NCI-H1105 (cell line): ENCODE measurements at places on chromosomes 1 and 21.

DNA sequence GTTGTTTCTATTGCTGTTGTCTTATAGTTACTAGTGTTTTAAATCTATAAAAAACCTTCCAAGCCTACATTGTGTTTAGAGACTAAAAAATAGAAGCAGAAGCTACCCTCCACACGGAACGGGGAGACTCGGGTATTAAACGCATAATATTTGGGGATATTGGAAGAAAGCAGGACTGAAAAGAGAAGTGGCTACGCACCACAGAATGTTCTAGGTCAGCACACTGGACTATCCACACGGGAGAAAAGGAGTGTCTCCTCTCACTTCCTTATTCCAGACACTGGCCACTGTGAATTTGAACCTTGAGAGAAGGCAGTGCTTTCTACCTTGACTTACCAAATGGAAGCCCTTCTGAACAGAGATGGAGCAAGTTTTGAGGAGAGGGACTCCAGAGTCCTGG is 1.0 kb upstream of the OR10J4 start:
- DNase-seq: no peak

DNA sequence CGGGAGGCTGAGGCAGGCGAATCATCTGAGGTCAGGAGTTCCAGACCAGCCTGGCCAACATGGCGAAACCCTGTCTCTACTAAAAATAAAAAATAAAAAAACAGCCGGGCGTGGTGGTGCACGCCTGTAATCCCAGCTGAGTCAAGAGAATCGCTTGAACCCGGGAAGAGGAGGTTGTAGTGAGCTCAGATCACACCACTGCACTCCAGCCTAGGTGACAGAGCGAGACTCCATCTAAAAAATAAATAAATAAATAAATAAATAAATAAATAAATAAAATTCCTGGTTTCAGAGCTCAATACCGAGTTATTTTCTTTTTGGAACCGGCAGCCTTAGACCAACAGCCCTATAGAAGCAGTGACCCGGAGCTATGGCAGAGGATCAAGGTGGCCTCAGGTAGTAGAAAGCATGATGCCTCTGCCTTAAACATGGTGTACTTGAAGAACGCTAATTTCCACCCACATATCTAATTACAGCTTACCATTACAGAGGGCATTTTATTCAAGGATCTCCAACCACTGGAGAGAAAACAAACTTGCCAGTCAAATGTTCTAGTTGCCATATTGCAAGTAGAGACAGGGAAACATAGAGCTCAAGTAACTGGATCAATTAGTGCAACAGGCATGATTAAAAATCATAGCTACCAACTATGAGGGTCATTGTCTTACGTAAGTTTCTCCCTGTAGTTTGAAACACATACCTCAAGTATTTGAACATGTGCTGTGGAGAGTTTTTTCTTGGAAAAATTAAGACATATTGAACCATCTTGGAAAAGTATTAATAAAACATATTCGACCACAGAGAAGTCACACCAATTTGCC is 2.0 kb upstream of the ENAH start:
- DNase-seq: peak; percentile 10

DNA sequence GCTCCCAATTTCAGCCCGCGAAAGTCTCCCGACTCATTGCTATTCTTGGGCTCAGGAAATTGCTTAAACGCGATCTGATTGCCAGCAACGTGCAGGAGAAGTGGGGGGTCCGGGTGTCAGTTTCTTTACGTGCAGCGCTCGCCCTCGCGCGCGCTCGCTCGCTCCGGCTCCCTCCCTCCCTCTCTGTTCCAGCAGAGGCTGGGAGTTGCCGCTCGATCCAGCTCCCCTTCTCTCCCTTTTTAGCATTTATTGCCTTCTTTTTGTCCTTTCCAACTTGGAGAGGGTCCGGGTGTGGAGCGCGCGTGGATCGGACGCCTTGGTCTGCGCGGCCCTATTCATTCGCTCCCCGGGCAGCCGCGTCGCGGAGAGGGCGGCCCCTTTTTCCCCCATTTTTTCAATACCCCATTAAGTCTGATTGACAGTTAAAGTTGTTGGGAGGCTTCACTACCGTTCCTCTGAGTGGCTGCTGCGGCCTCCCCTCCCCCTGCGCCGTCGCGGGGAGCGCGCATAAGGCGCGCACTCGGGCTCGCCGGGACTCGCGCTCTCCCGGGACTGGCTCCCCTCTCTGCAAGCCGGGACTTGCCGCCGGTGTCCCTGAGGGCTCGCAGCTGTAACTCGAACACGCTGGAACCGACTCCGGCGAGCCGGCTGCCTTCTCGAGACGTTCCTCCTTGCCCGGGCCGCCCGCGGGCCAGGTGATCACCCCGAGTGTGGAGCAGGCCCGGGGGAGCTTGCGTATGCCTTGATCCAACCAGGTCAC is at the start of gene DHRS3:
Gene DHRS3, minus strand, starts transcription at position 310 of the 760 bp plus-strand sequence. CDS start 862 bp downstream, outside the sequence.
- peak; percentile 90 for DNase-seq

GRCh38 chr1:213996320-213997037 is 8.7 kb downstream of the PROX1 start:
- DNase-seq: peak; percentile 37

DNA sequence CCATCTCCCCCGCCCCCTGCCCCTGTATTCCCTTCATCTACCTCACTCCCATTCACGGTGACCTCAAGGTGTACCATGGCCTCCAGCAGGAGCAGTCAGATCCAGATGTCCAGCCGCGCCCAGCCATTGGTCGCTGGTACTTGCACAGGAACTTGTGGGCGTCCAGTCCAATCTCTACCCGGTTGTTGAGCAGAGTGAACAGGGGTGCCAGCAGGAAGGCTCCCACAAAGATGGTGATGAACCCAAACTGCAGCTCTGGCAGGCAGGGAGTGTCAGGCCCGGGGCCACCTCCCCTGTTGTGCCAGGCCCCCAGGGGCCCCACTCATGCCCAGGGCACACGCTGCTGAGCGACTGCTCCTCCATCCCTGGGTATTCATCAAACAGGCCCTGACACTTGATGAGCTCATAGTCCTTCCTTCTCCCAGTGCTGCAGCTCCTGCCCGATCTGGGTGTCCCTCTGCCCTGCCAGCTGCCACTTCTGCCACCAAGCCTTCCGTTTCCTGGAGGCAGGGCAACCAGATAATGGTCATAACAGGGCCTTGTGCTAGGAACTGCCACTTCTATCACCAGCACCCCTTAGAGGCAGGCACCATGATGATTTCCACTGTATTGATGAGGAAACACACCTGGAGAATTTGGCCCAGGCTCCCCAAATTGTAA is 5.7 kb upstream of the ARHGEF19 start:
- no peak for DNase-seq

GRCh38 chr1:234001817-234002216 is 97.3 kb downstream of the SLC35F3 start:
- DNase-seq: no peak

DNA sequence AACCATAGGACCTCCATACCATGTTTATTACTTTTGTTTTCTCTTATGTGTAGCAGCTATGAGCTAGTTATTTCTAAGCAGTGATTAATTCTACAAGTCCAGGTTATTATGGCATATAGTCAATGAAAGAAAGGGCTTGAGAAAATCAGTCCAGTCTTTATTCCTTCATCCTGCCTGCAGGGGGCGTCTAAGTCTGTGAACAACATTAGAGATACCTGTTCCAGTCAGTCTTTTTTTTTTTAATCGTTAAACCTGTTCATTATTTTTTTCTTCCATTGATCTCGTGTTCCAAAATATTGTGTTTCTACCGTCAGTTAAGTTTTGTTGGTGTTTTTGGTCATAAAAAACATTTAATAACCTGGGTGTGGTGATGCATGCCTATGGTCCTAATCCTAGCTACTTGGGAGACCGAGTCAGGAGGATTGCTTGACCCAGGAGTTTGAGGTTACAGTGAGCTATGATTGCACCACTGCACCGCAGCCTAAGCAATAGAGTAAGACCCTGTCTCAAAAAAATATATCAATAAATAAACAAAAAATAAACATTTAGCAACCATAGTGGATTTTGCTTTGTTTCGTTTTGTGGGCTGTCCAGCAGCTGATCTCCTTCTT is 29.4 kb upstream of the CD2 start:
- peak; percentile 56 for DNase-seq

GRCh38 chr1:16491056-16491675 is 22.9 kb downstream of the RNU1-1 start:
- DNase-seq: no peak

DNA sequence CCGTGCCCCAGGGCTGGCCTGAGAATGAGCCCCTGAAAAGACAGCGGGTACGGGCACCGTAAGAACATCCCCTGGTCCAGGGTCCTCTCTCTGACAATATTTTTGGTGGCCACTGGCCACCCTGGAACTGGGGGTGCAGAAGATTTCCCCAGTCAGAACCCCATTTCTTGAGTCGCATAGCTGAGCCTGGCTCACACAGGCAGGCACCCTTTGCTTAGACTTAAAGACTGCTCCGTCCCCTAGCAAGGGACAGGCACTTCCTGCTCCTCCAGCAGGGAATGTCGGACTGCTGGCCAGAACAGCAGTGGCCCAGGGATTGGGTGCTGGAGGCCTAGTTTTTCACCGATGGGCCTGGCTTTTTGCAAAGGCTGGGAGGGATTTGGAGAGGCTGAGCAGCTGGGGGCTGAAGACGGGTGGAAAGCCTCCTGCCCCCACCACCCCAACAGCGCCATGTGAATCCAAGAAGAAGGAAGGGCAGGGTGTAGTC is 4.3 kb downstream of the OLIG2 start:
- no peak for DNase-seq

DNA sequence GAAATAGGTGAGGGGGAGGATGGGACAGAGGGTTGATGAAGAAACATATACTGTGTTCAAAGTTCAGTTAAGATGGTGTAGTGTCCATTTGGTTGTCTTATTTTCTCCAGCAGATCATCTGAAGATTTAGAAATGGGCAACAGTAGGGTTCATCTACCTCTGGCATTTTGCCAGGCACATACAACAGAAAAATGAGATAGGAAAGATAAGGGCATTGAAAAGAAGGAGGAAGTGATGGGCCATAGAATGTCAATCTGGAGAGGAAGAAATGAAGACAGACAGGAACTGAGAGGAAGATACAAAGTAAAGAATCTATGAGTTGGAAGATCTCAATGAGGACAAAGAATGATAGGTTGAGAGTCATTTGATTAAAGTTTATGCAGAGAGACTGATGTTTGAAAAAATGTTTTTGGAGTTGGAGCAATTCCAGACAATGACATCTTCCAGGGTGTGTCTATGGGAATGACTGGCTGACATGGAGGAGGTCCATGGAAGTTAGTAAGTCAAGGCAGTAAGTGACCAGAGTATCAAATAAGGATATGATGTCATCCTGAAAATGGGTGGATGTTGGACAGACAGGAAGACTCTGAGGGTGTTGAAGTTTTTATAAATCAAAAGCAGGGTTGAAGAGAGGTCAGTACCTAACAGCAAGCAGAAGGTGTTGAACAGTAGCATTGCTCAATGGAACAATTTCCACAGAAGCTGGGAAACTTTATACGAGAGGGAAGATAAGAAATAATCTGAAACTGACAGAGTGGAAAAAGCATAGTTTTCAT is 18.7 kb upstream of the CD55 start:
- no peak for DNase-seq

DNA sequence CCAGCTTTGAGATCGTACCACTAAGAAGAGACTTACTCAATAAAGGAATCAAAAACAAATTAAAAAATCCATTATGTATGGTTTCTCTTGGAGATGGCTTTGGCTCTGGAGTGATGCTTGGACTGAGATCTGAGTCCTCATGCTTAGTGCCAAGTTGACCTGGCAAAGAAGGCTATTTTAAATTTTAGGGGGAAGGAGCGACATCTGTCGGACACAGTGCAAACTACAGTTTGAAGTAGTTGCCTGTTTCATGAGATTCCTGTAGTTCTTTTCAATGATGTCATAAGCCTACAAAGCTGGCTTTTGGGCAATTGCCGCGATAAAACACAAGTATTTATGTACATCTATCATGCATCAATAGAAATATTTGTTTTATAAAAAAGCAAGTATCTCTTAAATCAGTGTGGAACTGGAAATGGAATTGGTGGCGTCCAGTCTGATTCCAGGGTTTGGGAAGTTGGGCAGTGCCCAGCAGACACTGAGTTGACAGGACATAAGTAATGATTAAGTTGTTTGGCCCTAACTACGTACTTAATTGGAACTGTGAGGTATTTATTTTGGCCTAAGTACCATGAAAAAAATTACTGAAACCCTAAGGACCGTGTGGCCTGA is 50.0 kb downstream of the TBCE start:
- DNase-seq: peak; percentile 10

GRCh38 chr1:244761279-244761678 is 74.2 kb upstream of the COX20 start:
- no peak for DNase-seq

DNA sequence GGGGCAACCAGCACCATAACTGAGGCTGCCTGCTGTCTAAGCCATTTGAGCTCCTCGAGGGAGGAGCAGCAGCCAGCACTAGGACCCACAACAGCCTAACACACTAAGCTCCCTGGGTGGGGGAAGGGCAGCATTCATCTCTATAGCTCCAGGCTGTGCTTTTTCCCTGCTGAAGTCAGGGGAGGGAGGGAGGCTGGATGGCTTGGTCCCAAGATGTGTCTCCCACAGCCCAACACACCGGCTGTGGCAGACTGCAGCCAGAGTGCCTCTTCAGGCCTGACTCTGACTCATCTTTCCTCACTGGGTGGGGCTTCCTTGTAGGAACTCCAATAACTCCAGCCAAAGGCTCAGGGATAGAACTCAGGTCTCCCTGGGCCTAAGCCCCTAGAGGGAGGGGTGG is 296.3 kb downstream of the PRDM2 start:
- DNase-seq: no peak

DNA sequence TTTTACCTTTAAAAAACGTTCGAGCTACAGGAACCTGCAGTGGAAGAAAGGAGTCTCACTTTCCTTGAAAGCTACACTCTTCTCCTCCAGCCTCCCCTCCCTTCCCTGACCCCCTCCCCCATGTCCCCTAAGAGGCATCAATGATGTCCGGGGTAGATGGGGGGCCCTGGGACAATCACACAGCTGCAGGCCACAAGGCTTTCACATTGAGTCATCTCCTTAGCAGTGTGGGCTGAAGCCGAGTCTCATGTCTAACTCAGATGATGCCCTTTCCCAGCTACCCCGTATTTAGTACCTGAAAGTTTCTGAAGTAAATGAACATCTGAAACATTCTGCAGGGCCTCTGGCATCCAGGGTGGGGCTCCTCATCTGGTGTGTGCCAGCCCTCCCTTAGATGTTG is 6.3 kb upstream of the GPR25 start:
- DNase-seq: no peak

DNA sequence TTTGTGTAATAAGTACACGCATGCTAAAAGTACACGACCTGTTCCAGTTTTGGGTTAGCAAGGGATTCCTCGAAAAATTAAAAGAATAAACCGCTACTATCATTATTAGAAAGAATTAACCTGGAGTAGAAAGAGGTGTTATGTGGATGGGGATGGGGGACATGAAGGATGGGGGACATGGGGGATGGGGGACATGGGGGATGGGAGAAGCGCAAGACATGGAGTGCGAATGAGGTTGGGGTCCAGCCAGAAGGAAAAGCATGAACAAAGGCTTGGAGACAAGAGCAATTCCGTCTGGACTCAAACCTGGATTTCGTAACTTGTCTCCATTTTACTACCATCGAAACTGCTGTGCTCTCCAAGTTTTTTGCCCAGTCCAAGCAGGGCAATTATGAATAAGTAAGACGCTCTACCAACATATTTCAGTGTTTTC is 591 bp upstream of the KDM1A start:
- no peak for DNase-seq

DNA sequence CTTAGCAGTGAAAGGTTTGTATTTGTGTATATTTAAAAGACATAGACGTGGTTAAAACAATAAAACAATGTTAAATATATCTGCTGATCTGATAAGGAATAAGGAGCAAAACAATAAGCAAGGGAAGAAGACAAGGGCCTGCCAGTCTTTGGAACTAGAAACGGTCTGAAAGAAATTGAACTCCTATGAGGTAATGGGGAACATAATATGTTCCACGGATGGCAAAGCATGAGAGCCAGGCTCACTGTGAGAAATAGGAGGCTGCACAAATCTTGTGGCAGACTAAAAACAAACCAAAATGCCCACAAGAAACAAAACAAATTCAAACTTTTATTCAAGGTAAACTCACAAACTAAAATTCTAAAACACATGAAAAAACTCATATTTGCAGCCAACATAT is 150.5 kb downstream of the NTMT2 start:
- no peak for DNase-seq
